ENCODE measurements at places on chromosomes 12 and 14. TPM values are rescaled to one million over a fixed set of nuclear protein-coding genes. Genes with fewer than 3 reads are reported as not detected.

TNS2 gene
- 5.7 TPM for total RNA-seq

SERPINA3 gene
- total RNA-seq = not detected

RFX4 gene
- total RNA-seq = 2.1 TPM

GRCh38 chr12:64544371-64545080 is 65.8 kb upstream of the RASSF3 start:
- no peak for DNase-seq
- no peak overlapping the region for H3K4me3 ChIP-seq
- H3K4me1 ChIP-seq = peaks cover 3% of the 10 kb centered on the region
- H3K27ac ChIP-seq = no peak overlapping the region

- H3K4me3 ChIP-seq = no peak overlapping the region
- DNase-seq = no peak
- no peaks in the 10 kb centered on the region for H3K27me3 ChIP-seq
- H3K27ac ChIP-seq = no peak overlapping the region
- H3K4me1 ChIP-seq = no peaks in the 10 kb centered on the region
Observed at GRCh38 chr12:93100610-93101009, 171.5 kb upstream of the EEA1 start.

CCDC175 gene
- total RNA-seq = not detected

DNA sequence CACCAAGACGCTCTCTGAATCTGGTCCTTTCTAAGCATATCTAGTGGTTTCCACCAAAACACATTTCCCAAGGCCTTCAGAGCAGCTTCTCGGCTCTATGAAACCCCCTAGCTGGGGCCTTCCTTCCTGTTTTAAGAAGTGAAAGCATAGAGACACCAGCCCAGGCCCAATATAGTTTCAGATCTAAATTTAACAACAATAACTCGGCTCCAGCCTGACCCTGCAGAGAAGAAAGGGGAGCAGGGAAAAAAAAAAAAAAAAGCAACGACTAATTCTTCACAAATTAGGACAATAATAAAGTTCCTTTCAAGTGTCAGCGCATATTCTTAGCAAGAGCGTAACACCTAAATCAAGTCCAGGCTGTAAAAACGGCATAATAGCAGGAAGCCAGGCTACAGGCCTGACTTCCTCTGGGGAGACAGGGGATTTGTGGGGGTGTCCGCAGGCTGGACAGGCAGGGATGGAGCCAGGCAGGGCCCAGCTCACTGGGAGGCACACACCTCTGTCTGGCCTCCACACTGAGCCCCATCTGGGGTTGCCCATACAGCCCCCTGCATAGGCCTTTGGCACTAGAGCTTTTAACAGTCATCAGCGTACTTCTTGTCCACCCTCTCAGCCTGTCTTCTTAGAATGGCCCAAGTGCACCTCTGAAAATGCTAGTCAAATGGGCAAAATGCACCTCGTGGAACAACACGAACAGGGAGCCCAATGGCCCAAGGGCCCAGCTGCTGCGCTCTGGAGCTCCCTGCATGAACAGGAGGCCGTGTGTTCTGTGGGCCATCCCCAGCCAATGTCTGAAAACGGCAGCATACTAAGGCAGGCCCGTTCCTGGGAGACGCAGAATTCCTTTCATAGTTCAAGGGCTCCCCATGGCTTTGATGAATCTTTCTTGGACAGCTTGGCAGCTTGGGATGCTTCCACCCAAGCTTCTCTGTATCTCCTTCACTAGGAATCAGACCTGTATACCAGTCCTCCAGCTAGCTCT is 772.9 kb downstream of the MED13L start:
- H3K27ac ChIP-seq = no peak overlapping the region
- no peak overlapping the region for H3K4me3 ChIP-seq
- peaks cover 12% of the 10 kb centered on the region for H3K27me3 ChIP-seq
- H3K36me3 ChIP-seq = no peaks in the 10 kb centered on the region
- H3K4me1 ChIP-seq = peaks cover 31% of the 10 kb centered on the region

GRCh38 chr12:130192642-130193345 is 30.5 kb downstream of the FZD10 start:
- no peak for DNase-seq
- no peaks in the 10 kb centered on the region for H3K36me3 ChIP-seq
- H3K27me3 ChIP-seq = no peaks in the 10 kb centered on the region
- no peaks in the 10 kb centered on the region for H3K4me1 ChIP-seq

- no peaks in the 10 kb centered on the region for H3K36me3 ChIP-seq
- H3K4me3 ChIP-seq = no peak overlapping the region
- H3K27me3 ChIP-seq = no peaks in the 10 kb centered on the region
- peaks cover 29% of the 10 kb centered on the region for H3K4me1 ChIP-seq
Observed at GRCh38 chr12:106096376-106096775, 42.4 kb downstream of the NUAK1 start.

- DNase-seq = no peak
- H3K4me3 ChIP-seq = no peak overlapping the region
- H3K4me1 ChIP-seq = peaks cover 8% of the 10 kb centered on the region
- no peaks in the 10 kb centered on the region for H3K27me3 ChIP-seq
Observed at GRCh38 chr12:69161829-69162228, 77.5 kb upstream of the CPSF6 start.

- no peaks in the 10 kb centered on the region for H3K36me3 ChIP-seq
- H3K4me3 ChIP-seq = no peak overlapping the region
- no peak for DNase-seq
Observed at GRCh38 chr12:45535610-45536180, 193.8 kb upstream of the ARID2 start.

DNA sequence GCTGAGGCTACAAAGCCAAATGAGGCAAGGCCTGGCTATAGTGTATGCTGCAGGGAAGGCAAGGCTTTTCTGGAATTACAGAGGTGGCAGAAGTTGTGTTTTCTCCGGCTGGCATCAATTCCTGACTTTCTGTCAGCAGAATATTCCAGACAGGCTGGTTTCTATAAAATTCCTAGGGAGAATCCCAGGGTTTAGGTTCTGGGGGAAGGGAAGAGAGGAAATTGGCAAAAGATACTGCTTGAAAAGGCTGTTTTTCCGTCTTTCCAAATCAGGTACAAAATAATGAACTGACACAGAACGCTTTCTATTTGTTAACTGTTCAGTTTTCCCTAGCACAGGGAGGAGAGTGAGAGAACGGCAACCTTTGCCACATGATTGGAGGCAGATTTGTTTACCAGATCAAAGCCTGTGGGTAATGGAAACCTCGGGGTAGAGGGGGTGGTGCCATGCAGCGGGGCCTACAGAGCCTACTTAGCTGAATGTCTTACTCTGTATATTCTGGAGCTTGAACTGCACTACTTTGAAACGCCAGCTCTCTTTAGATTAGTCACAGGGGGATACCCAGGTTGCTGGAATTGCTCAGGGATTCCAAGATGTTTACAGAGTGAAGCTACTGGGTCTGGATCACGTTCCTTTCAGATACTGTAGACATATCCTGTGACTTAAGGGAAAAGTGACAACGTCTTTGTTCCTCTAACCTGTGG is 65.8 kb upstream of the DACT1 start:
- H3K27ac ChIP-seq = no peak overlapping the region
- H3K4me1 ChIP-seq = 0 out of 2 replicates have a peak, but pooled peaks cover 3% of the 10 kb centered on the region
- H3K27me3 ChIP-seq = no peaks in the 10 kb centered on the region
- DNase-seq = no peak
- no peak overlapping the region for H3K4me3 ChIP-seq

- no peaks in the 10 kb centered on the region for H3K36me3 ChIP-seq
- peaks cover 15% of the 10 kb centered on the region for H3K4me1 ChIP-seq
- H3K27ac ChIP-seq = no peak overlapping the region
- no peak overlapping the region for H3K4me3 ChIP-seq
Observed at GRCh38 chr12:106865683-106866082, 90.0 kb upstream of the TMEM263 start.

C14orf180 gene
- total RNA-seq = not detected

- peak; percentile 71 for DNase-seq
- no peaks in the 10 kb centered on the region for H3K36me3 ChIP-seq
- H3K4me3 ChIP-seq = peak overlapping the region; percentile 75
- peaks cover 8% of the 10 kb centered on the region for H3K4me1 ChIP-seq
Observed at GRCh38 chr14:77980475-77981321, 180.8 kb downstream of the ADCK1 start.

DNA sequence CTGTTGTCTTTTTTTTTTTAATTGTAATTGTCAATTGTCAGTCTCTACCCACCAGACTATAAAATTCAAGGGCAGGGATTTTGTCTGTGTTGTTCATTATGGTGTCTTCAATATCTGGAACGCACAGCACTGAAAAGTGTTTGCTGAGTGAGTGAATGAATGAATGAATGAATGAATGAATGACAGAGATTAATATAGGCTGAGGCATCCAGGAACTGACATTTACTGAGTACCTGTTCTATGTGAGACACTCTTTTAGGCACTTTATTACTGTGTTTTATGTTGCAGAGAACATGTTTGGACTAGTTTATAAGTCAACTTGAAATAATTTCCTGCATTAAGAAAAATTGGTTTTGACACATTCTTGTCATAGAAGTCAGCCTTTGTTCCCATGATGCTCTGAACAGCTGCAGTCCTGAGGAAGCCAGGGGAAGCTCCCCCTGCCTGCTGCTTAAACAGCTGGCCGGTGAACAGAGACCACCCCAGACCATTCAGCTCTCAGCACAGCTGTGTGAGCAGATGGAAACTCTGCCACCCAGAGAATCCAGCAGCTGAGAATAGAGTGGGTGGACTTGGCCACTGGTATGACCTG is 160.7 kb upstream of the CCND2 start:
- no peaks in the 10 kb centered on the region for H3K27me3 ChIP-seq
- H3K4me1 ChIP-seq = peaks cover 22% of the 10 kb centered on the region
- no peak overlapping the region for H3K27ac ChIP-seq

GRCh38 chr12:105854071-105854470 is 284.7 kb downstream of the NUAK1 start:
- H3K27ac ChIP-seq = no peak overlapping the region
- no peaks in the 10 kb centered on the region for H3K36me3 ChIP-seq
- H3K27me3 ChIP-seq = no peaks in the 10 kb centered on the region
- DNase-seq = no peak

GALNT16 gene
- 2.9 TPM for total RNA-seq

ADCY4 gene
- 1.5 TPM for total RNA-seq

GRCh38 chr12:11014234-11014633 is 8.2 kb downstream of the TAS2R19 start:
- H3K4me1 ChIP-seq = no peaks in the 10 kb centered on the region
- no peaks in the 10 kb centered on the region for H3K36me3 ChIP-seq
- H3K27ac ChIP-seq = no peak overlapping the region
- DNase-seq = no peak

LRRC9 gene
- 2.6 TPM for total RNA-seq

FGFR1OP2 gene
- 61.4 TPM for total RNA-seq

DNA sequence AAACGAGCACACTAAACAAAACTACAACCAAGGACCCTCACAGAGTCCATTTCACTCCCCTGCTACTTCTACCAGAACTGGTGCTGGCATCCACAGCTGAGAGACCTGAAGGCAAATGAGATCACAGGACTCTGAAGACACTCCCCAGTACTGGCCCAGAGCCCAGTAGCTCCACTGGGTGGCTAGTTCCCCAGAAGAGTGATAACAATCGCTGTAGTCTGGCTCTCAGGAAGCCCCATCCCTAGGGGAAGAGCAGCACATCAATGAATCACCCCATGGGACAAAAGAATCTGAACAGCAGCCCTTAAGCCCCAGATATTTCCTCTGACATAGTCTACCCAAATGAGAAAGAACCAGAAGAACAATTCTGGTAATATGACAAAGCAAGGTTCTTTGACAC is 190.7 kb upstream of the BMP4 start:
- no peak overlapping the region for H3K27ac ChIP-seq
- no peak for DNase-seq
- H3K36me3 ChIP-seq = no peaks in the 10 kb centered on the region
- H3K4me1 ChIP-seq = no peaks in the 10 kb centered on the region
- no peaks in the 10 kb centered on the region for H3K27me3 ChIP-seq

SLC6A13 gene
- total RNA-seq = not detected

GRCh38 chr12:28795311-28795710 is 353.8 kb upstream of the FAR2 start:
- no peak for DNase-seq
- H3K4me3 ChIP-seq = no peak overlapping the region
- H3K27ac ChIP-seq = no peak overlapping the region
- 0 out of 2 replicates have a peak, but pooled peaks cover 4% of the 10 kb centered on the region for H3K4me1 ChIP-seq
- no peaks in the 10 kb centered on the region for H3K27me3 ChIP-seq

- H3K36me3 ChIP-seq = no peaks in the 10 kb centered on the region
- H3K4me3 ChIP-seq = no peak overlapping the region
- H3K27ac ChIP-seq = no peak overlapping the region
- no peaks in the 10 kb centered on the region for H3K27me3 ChIP-seq
- H3K4me1 ChIP-seq = peaks cover 12% of the 10 kb centered on the region
- no peak for DNase-seq
Observed at GRCh38 chr12:83097643-83098342, 411.1 kb downstream of the TMTC2 start.

GRCh38 chr14:89342049-89342448 is 75.0 kb downstream of the FOXN3 start:
- DNase-seq = no peak
- peaks cover 73% of the 10 kb centered on the region for H3K4me1 ChIP-seq
- H3K36me3 ChIP-seq = peaks cover 6% of the 10 kb centered on the region
- no peak overlapping the region for H3K4me3 ChIP-seq

GRCh38 chr12:25497021-25497420 is 56.1 kb downstream of the LMNTD1 start:
- peak; percentile 2 for DNase-seq
- H3K4me3 ChIP-seq = no peak overlapping the region
- no peak overlapping the region for H3K27ac ChIP-seq
- H3K4me1 ChIP-seq = no peaks in the 10 kb centered on the region
- no peaks in the 10 kb centered on the region for H3K27me3 ChIP-seq

GPR162 gene
- 5.0 TPM for total RNA-seq

DNA sequence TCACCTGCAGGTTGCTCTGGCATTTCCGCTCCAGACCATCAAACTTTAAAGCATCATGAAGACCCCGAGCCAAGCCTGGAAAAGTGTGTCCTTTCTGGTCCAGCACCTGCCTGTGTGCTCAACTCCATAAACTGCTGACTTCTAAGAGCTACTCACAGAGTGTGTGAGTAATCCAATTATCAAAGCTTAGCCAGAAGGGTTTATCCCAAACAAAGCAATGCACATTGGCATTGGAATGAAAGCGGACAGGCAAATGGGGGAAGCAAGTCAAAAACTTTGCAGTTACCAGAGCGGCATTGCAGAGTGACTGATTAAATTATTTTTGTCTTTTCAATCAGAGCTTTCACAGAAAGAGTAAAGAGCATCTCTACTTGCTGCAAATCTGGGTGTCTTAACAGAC is 1262.4 kb upstream of the SEL1L start:
- no peak overlapping the region for H3K27ac ChIP-seq
- no peak overlapping the region for H3K4me3 ChIP-seq
- DNase-seq = no peak
- H3K27me3 ChIP-seq = no peaks in the 10 kb centered on the region
- no peaks in the 10 kb centered on the region for H3K36me3 ChIP-seq
- no peaks in the 10 kb centered on the region for H3K4me1 ChIP-seq

GRCh38 chr12:120142231-120142877 is 25.8 kb upstream of the RAB35 start:
- no peak overlapping the region for H3K27ac ChIP-seq
- H3K27me3 ChIP-seq = no peaks in the 10 kb centered on the region
- peaks cover 66% of the 10 kb centered on the region for H3K36me3 ChIP-seq
- no peak overlapping the region for H3K4me3 ChIP-seq
- no peak for DNase-seq

Data from GM23338 (cell line).